ENCODE measurements at places on chromosomes 5 and 9.

- DNase-seq, result no peak
These were observed 20.3 kb upstream of the NINJ1 start for GRCh38 chr9:93154293-93154903.

DNA sequence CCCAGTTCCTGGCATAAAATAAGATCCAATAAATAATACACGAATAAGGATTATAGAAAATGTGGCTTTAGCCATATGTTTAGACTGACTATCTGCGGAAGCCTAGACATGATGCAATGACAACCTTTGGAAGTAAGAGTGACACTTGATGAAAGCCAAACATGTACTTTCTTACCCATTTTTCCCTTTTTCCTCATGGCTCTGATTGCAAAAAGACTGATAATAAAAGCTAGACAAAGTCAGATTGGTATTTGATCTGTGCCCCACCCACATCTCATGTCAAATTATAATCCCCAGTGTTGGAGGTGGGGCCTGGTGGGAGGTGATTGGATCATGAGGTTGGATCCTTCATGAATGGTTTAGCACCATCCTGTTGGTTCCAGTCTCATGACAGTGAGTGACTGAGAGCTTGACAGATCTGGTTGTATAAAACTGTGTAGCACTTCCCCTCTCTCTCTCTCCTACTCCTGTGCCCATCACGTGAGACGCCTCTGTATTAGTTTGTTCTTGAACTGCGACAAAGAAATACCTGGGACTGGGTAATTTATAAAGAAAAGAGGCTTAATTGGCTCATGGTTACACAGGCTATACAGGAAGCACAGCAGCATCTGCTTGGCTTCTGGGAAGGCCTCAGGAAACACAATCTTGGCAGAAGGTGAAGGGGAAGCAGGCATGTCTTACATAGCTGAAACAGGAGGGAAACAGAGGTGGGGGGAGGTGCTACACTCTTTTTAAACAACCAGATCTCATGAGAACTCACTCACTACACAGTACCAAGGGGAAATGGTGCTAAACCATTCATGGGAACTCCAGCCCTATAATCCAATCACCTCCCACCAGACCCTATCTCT, 243.4 kb upstream of the PIK3R1 start:
- DNase-seq, result no peak

DNA sequence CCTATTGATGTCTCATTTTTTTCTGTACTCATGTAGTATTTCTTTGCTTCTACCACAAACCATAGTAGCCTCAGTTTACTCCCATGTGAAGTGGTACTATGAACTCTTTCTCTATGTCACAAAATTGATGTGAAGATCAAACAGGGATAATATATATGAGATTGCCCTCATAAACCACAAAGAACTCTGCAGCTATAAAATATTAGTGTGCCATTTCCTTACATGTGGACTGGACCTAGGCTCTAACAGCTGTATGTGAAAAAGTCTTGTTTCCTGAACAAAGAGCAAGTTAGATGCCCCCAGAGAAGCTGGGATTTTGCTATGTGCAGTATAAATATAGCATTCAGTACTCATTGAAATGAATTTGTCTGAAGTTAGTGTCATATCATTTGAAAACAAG, 412.6 kb upstream of the ADAMTSL1 start:
- DNase-seq, result no peak

GRCh38 chr5:154342963-154343362, 102.8 kb upstream of the SAP30L start:
- DNase-seq, result no peak

- no peak for DNase-seq
These were observed 3.9 kb downstream of the POU4F3 start for GRCh38 chr5:146342519-146342881.

- no peak for DNase-seq
These were observed 3.9 kb downstream of the GABRA1 start for GRCh38 chr5:161851691-161852299.

DNA sequence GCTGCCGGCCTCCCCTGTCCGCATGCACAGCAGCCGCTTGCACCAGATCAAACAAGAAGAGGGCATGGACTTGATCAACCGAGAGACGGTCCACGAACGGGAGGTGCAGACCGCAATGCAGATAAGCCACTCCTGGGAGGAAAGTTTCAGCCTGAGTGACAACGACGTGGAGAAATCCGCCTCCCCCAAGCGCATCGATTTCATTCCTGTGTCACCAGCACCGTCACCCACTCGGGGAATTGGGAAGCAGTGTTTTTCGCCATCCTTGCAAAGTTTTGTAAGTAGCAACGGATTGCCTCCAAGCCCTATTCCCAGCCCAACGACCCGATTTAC, 75.3 kb downstream of the PIP5K1B start:
- no peak for DNase-seq

- DNase-seq, result no peak
These were observed 9.6 kb downstream of the DNLZ start for GRCh38 chr9:136353757-136354488.

DNA sequence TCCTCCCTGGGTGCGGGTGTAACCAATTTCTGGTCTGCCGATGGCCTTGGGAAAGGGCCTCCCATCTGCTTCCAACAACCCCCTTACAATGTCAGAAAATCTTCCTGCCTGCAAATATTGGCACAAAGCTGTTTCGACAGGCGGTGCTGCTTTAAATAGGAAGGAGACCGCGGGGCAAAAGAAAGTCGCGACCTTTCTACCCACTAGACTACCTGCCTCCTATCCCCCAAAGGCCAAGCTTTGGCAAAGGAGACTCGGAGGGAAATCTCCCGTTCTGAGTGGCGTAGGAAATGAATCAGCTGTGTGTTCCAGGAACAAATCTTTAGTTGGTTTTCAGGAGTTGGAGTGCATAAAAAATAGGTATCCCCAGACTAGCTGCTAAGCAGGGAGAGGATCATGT, 36.8 kb upstream of the NFIB start:
- DNase-seq, result no peak

DNA sequence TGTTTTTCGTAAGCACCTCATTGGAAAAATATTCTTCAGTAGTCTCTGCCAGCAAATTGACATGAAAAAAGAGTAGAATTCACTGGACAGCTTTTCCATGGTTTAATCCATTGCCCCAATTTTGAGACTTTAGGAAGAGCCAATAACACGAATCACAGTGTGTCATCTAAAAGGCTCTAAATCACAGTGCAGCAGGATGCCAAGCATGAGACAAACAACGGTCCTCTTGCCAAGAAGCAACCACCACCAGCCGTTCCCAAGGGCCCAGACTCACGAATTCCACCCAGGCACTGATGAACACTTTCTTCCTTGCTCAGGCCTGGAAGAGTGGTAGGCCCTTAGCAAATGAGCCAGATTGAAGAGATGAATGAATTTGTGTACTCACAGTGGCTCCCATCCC, 18.3 kb upstream of the IRX4 start:
- DNase-seq, result no peak

DNA sequence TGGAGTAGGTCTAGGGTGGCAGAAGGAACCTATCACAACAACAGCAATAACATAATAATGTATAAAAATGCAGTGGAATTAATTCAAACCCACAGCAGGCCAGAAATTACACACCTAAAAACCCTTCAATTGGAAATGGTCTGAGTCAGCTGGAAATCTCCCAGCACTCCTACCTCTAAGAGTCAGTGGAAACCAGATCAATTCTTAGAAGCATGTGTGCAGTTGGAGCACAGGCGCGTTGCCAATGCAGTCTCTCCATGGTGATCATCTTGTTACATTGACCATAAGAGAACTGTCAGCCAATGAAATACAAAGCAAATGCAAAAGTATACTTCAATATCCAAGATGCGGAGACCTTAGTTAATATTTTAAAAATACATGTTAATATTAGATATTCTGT, 15.1 kb upstream of the CSNK1G3 start:
- DNase-seq, result no peak

DNA sequence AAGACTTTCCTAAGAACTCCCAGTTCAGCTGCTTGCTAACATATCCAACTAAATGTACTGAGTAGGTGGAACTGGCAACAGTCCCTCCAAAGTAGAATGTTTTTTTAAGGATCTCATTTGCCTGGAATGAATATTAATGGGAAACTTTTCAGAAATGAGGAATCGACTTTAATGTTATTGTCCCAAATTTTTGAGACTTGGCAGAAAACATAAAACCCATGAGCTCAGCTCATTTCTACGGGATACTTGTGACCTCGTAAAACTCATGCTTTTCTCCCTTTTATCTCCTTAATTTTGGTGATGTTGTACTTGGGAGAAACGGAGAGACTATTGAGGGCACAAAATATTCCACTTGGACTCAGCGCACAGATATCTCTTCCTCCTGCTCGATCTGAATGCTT, 296.8 kb downstream of the EBF1 start:
- no peak for DNase-seq

- DNase-seq, result no peak
These were observed 1.5 kb upstream of the MYOZ3 start for GRCh38 chr5:150659360-150660107.

- no peak for DNase-seq
These were observed 51.1 kb upstream of the TBC1D2 start for GRCh38 chr9:98306384-98307145.

DNA sequence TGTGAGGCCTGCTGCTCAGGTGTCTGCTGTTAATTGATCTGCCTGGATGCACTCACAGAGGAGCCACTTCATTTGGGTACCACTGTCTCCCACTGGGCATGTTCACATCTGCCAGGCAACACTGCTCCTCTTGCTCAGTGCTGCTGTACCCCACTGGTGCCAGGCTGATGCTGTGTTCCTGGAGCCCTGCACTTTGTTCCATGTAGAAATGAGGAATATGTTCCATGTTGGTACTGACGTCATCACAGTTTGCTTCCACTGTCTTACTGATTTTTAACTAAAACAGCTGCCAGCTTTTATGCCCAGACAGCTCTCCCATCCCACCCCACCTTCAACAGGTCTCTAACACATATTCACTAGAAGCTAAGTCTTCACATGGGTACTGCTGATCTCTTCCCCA, 355.7 kb downstream of the LRRC70 start:
- DNase-seq, result no peak

DNA sequence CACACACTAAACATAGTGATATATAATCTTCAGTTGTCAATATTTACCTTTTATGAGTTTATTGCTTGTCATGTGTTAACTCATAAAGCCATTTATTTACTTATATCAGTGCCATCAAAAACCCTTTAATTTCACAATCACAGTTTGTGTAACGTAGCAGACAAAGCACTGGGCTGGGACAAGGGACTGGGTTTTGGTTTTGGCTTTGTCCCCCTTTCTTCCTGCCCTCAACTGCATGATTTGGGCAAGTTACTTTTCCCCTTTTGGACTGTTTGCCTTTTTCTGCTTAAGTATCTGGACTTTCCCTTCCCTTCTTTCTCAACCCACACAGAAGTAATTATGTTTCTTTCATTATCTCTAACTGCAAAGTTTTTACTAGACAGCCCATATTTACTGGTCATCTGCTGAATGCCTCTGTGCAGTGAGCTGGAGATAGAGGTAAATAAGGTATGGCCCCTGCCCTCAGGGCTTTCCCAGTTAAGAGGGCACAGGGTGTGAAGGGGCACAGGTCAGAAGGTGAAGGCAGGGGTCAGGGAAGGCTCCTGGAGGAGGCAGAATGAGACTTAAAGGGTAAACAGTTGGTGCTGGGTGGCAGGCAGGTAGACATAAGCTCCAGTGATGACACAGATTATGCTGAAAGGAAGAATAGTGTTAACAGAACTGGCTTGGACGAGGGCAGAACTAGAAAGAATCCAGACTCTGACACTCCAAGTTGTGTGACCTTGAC, 14.8 kb upstream of the NR3C1 start:
- no peak for DNase-seq

GRCh38 chr9:5896863-5897262, 6.2 kb downstream of the MLANA start:
- DNase-seq, result no peak

- DNase-seq, result no peak
These were observed 1.7 kb upstream of the PTPN3 start for GRCh38 chr9:109499631-109500410.

All from stimulated activated CD4-positive, alpha-beta T cell treated with anti-CD3 and anti-CD28 coated beads, TNF-alpha, amount 100 ng/mL, for 1 hour (primary cell).